CD4-positive, alpha-beta T cell treated with Interferon alpha-2 for 1 hour (primary cell): ENCODE measurements at places on chromosomes 1 and 21.

- DNase-seq = no peak
Measured at GRCh38 chr1:119286587-119287181, 81.9 kb upstream of the HAO2 start.

DNA sequence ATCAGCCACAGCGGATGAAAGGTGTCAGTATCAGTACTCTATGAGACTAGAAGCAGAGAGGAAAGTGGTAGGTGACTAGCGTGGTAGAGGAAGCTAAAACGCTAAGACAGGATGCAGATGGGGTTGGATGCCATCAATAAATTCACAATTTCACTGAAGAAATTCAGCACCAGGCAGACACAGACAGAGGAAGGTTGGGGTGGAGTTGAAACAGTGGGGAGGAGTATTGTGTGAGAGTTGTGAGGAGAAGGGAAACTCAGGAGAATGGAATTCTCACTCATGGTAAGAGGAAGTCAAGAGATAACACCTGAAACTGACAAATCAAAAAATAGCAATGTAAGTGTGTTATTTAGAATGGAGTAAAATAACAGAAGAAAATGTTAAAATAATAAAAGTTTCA is 208.5 kb upstream of the DAB1 start:
- no peak for DNase-seq

DNA sequence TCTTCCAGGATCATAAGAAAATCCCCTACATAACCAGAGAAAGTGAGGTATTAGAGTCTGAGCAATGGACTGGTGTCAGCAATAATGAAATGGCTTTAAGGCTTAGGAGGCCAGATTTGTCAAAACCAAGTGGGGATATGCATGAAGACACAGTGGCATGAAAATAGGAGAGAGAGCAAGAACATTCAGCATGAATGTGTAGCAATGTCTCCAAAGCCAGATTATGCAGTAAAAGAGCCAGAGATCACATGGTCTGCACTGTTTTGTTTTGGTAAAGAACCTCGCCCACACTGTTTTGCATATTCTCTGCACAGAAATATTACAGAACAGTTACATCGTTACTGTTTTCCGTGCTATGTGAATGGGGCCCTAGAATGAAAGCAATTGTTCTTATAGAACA is 589.4 kb downstream of the PLPP3 start:
- DNase-seq = no peak

GRCh38 chr21:25462517-25462971 is 144.7 kb downstream of the MRPL39 start:
- DNase-seq = no peak

DNA sequence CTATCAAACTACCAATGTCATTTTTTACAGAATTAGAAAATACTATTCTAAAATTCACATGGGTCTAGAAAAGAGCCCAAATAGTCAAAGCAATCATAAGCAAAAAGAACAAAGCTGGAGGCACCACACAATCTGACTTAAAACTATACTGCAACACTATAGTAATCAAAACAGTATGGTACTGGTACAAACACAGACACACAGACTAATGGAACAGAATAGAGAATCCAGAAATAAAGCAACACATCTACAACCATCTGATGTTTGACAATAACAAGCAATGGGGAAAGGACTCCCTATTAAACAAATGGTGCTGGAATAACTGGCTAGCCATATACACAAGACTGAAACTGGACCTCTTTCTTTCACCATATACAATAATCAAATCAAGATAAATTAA is 39.8 kb downstream of the CD53 start:
- no peak for DNase-seq

GRCh38 chr1:37865348-37866120 is 6.1 kb upstream of the MTF1 start:
- DNase-seq = no peak

GRCh38 chr1:33380811-33381210 is 50.1 kb downstream of the PHC2 start:
- no peak for DNase-seq

DNA sequence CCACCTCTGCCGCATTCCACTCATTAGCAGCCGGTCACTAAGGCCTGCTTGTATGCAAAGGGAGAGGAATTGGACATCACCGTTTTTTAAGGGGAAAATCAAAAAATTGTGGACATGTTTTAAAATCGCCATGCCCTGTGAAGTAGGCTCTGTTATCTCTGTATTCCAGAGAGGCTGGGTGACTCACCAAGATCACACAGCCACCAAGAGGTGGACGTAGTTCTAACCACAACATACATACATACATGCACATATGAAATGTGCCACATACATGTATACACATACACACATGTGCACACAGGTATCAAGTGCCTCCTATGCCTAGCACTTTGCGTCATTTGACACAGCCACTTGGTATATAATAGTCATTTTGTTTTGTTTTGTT is 16.0 kb upstream of the ZSCAN20 start:
- DNase-seq = no peak

GRCh38 chr1:57845041-57845440 is 421.2 kb upstream of the DAB1 start:
- DNase-seq = no peak

GRCh38 chr1:234865171-234866006 is 255.4 kb upstream of the IRF2BP2 start:
- DNase-seq = no peak

GRCh38 chr1:3895951-3896325 is 4.1 kb downstream of the C1orf174 start:
- DNase-seq = no peak

DNA sequence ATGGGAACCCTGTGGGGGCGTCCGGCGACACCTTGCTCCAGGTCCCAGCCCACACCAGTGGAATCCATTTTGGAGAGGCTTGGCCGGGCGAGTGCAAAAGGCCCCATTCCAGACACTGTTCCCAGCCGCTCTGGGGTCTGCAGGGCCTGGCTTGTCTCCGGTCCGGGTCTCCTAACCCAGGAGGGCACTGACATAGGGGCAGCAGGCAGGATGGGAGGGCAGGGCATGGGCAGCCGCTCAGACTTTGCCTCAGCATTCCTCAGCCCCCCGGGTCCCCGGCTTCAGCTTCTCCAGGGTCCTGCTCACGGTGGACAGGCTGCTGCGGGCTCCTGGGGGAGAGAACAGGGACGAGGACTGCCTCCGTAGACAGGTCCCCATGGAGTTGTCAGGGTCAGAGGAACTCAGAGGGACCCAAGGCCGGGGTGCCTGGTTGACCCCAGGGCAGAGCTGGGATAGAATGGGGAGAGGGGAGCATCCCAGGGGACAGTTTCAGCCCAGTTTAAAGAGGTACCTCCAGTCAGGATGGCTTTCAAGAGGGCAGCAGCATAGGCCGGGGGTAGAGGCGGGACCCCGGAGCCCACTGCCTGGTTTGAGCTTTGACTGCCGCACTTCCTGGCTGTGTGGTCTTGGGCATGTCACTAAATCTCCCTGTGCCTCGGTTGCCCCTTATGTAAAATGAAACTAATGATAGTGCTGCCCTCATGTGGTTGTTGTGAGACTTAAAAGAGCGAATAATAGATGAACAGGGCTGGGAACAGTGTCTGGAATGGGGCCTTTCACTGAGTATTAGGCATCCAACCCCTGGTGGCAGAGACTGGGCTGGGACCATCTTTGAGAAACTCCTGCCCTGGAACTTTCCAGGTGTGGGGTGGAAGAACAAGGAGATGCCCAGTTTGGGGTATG is 3.7 kb downstream of the KNCN start:
- DNase-seq = no peak

DNA sequence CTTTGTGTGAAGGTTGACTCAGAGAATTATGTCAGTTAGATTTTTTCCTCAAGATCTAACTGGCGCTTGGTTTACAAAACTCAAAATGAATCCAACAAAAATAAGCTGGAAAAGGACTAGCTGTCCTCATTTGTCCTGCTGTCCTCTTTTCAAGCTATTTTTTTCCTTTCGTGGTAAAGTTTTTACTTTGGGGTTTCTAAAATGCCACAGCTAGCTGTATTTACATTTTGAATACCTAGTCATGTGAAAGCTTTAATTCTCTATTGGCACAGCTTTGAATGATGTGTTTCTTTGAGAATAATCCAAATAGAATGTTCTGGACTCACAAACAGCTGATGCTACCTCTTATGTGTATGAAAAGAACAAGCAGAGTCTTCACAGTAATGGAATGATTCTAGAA is 673.6 kb upstream of the NR5A2 start:
- DNase-seq = no peak

- DNase-seq = no peak
Measured at GRCh38 chr1:192737306-192737705, 71.5 kb upstream of the RGS2 start.

- no peak for DNase-seq
Measured at GRCh38 chr1:160370561-160371345, 3.9 kb downstream of the NHLH1 start.
